ENCODE measurements at places on chromosomes 5 and 9.

DNA sequence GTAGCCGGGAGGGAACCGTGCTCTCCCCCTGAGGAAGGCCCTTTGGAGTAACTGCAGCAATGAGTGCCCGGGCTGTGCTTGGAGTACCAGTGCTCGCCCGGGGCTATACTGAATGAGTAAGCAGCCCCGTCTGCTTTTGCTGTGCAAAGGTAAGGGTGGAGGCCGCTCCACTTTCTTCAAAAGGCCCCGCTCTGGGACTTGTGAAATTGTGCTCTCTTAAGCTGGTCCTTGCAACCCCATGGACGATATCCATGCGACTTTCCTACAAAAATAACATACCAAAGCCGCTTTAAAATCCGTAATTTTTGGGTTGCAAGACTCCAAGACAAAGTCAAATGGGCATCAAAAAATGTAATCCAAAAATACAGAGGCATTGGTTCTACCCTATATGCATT lies 578 bp upstream of the TNFAIP8 start:
- DNase-seq = no peak

DNA sequence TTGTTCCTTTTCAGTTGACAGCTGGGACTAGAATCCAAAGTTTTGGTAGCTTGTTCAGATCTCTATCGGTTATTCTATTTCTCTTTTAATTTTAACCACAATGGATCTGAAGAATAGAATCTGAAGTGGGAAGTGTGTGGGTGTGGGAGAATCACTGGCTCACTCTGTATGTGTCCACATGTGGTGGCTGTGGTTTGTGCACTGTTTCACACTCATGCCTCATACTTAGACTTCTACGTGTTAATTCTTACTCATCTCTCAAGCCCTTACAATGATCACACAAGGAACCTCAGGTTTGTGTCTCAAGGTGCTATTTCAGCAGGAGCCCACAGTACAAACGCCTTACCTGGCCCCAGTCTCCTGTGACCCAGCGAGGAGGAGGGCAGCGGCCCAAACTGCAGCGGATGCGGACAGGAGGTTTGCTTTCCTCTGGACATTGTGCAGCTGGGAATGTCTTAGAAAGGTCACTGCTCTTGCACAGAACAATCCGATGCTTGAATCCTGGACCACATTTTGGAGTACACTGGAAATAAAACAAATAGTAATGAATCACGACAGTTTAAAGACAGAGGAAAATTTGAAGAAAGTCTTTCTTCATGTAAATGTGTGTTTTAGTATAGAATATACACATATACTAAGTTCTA lies 309.1 kb downstream of the ADAMTS6 start:
- DNase-seq = no peak

DNA sequence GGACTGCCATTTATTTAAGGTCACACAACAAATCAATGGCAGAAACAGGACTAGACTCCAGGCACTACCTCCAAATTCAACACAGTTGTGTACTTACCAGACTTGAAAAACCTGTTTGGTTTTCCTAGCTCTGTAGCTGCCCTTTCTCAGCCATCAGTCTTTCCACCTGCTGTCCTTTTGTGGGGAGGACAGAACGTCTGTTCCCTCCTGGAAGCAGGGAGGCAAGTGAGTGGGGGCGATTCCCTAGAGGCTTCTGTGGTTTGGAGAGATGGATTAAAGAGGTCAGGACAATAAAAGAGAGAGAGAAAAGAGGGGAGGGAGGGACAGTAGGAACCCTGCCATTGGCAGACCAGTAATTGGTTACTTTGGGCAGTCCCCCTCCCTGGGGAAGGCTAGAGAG lies 14.7 kb downstream of the ASTN2 start:
- DNase-seq = no peak

DNA sequence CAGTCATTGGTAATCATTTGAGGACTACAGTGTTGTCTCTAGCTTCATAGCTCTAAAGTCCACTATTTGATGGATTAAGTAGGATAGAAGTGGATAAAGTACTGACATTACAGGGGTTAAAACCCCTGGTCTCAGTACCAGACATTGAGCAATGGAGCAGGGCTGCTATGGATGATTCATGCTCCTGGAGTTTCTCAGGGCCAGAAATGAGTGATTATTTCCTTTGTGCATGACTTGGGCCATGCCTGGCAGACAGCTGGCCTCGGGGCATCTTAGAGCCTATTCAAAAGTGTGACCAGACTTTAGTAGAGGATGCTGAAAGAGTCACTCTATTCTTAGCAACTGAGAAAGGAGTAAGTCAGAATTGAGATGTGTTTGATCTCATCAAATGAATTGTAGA lies 350.7 kb upstream of the TLE4 start:
- peak; percentile 95 for DNase-seq

DNA sequence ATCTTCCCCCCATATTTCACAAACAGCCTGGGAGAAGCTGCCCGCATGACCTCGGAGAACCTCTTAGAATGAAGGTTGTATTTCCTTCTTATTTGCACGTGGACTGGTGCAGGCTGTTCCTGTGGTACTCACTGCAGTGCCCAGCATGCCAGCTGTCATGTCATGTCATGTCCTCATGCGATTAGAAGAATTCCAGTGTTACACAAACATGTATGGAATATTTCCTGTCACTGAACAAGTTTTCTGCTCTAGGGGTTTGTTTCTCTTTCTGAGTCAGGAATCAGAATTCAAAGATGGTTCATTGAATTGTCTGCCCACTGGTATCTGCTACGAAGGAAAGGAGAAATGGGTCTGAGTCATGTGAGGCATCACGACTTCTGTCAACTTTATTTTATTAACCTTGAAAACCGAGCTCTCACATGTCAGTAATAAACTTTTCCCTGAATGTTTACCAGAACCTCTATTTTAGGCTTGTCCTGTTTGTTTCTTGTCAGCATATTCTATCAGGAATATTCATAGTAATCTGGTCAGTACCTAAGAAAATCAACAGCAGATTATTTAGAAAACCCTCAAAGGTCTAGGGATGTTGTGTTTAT lies 415.6 kb downstream of the GADD45G start:
- no peak for DNase-seq

DNA sequence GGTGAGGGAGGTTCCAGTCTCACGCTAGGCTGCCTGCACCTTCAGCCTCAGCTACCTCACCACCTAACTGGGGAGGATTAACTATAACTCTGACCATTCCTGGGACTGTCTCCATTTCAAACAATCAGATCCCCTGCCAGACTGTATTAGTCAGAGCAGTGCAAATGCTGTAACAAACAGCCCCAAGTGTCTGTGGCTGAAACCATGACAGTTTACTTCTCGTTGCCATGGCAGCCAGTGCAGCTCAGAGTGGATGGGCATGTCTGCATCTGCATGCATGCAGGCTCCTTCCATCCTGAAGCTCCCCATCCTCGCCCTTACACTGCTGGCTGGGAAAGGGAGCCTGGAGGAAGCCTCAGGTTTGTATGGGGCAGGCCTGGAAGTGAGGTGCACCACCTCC lies 86.7 kb downstream of the KCNIP1 start:
- DNase-seq = no peak

GRCh38 chr9:87148331-87149104 lies 201.2 kb upstream of the GAS1 start:
- DNase-seq = peak; percentile 45

- DNase-seq = no peak
Measured at GRCh38 chr9:93996367-93996766, 41.2 kb upstream of the BARX1 start.

GRCh38 chr5:76765249-76765648 lies 49.3 kb downstream of the F2R start:
- DNase-seq = no peak

- DNase-seq = peak; percentile 10
Measured at GRCh38 chr5:6804766-6805501, 91.7 kb downstream of the TENT4A start.

DNA sequence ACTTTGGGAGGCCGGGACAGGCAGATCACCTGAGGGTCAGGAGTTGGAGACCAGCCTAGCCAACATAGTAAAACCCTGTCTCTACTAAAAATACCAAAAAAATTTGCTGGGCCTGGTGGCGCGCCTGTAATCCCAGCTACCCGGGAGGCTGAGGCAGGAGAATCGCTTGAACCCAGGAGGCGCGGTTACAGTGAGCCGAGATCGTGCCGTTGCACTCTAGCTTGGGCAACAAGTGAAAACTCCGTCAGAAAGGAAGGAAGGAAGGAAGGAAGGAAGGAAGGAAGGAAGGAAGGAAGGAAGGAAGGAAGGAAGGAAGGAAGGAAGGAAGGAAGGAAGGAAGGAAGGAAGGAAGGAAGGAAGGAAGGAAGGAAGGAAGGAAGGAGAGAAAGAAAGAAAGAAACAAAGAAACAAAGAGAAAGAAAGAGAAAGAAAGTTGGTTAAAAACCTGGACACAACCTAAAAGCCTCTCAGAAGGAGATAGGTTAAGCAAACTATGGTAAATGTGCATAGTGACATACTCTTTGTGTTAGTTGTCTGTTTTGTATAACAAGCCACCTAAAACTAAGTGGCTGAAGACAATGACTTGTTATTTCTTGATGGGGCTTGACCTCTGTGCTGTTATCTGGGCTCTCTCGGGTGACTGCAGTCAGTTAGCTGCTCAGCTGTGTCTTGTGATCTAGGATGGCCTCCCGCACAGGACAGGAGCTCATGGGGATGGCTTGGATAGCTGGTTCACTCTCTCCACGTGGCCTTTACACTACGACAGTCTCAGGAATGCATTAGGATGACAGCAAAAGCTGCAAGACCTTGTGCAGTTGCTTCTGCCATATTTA lies 8.0 kb upstream of the MYO10 start:
- no peak for DNase-seq

GRCh38 chr9:88938189-88938588 lies 53.1 kb upstream of the S1PR3 start:
- DNase-seq = no peak

GRCh38 chr9:27450752-27451151 lies 73.3 kb upstream of the IFNK start:
- no peak for DNase-seq

- no peak for DNase-seq
Measured at GRCh38 chr9:114460513-114461199, 44.6 kb downstream of the WHRN start.

- no peak for DNase-seq
Measured at GRCh38 chr5:100311806-100312205, 223.4 kb upstream of the FAM174A start.

- no peak for DNase-seq
Measured at GRCh38 chr5:33631786-33632185, 191.0 kb downstream of the TARS1 start.

GRCh38 chr5:63963080-63963735 lies 963 bp upstream of the HTR1A start:
- peak; percentile 22 for DNase-seq
